MCF 10A (cell line): ENCODE measurements at places on chromosomes 3 and 15. TPM values are rescaled to one million over a fixed set of nuclear protein-coding genes. Genes with fewer than 3 reads are reported as not detected.
A peak's percentile ranks its signal among the peaks of the same experiment; 100 is the strongest.

DNA sequence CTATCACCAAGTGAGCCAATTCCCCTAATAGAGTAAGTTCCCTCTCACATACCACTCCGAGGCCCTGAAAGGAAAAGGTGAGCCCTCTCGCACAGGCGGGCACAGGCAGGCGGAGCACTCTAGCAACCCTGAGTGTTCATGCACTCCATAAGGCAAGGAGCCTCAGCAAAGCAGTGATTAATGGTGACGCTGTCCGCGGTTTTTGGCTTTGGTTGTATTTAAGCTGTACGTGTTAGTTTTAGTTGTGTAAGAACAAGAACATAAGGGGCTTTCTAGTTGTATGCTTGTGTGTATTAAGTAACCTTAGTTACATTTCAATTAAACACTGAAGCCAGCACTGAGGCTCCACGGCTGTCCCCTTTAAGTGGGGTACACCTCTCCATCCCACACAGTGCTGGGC, 33.1 kb downstream of the KLHL25 start:
- H3K4me3 ChIP-seq, result no peak overlapping the region
- no peak for DNase-seq
- H3K27me3 ChIP-seq, result no peaks in the 10 kb centered on the region
- H3K27ac ChIP-seq, result no peak overlapping the region

The NTRK3 gene
- not detected in 2 replicates for total RNA-seq

DNA sequence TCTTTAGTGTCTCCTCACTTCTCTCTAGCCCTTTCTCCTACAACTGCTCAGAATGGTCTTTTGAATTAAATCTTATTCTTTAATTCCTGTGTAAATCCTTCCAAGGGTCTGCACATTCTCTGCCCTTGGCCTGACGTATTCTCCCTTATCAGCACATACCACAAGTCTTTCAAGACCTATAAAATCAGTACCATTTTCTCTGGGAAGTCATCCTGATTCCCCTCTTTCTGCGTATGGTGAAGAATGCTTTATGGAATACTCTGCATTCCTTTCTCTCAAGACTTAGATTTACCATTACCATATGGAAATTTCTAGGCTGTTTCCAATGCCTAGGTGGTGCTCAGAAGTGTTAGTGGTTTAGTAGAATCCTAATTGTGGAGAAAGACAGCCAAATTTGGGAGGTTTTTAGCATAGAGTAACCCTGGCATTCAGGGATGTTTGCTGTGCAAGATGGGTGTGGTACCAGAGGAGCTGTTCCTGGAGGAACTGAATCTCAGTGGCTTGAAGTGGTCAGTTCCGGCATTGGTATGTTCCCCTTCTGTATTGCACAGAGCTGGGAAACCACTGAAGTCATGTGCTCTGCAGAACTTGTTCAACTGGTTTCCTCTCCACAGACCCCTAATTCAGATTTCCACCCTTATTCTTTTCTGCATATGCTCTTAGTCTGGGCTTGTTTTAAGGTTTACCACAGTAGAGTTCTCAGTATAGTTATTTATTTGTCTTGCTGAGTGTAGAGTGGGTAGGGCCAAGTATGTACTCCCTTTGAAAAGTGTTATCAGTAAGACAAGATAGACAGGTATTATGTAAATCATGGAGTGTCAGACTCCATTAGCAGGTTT, 24.5 kb downstream of the IQGAP1 start:
- H3K4me1 ChIP-seq, result peaks cover 57% of the 10 kb centered on the region
- H3K27ac ChIP-seq, result peak overlapping the region; percentile 65
- DNase-seq, result peak; percentile 46

The IQCH gene
- total RNA-seq, result 4.4 and 5.0 TPM in 2 replicates

- H3K27me3 ChIP-seq, result peaks cover 11% of the 10 kb centered on the region
- no peaks in the 10 kb centered on the region for H3K4me1 ChIP-seq
- no peak for DNase-seq
- H3K27ac ChIP-seq, result no peak overlapping the region
Observed at GRCh38 chr3:156642750-156643728, 31.4 kb upstream of the TIPARP start.

The ZNF660 gene
- total RNA-seq, result not detected in 2 replicates

- no peak overlapping the region for H3K27ac ChIP-seq
- peak; percentile 49 for DNase-seq
- H3K36me3 ChIP-seq, result no peaks in the 10 kb centered on the region
- no peak overlapping the region for H3K4me3 ChIP-seq
- peaks cover 5% of the 10 kb centered on the region for H3K4me1 ChIP-seq
Observed at GRCh38 chr3:36525115-36525801, 145.0 kb downstream of the STAC start.

The TM4SF4 gene
- total RNA-seq, result not detected in 2 replicates

DNA sequence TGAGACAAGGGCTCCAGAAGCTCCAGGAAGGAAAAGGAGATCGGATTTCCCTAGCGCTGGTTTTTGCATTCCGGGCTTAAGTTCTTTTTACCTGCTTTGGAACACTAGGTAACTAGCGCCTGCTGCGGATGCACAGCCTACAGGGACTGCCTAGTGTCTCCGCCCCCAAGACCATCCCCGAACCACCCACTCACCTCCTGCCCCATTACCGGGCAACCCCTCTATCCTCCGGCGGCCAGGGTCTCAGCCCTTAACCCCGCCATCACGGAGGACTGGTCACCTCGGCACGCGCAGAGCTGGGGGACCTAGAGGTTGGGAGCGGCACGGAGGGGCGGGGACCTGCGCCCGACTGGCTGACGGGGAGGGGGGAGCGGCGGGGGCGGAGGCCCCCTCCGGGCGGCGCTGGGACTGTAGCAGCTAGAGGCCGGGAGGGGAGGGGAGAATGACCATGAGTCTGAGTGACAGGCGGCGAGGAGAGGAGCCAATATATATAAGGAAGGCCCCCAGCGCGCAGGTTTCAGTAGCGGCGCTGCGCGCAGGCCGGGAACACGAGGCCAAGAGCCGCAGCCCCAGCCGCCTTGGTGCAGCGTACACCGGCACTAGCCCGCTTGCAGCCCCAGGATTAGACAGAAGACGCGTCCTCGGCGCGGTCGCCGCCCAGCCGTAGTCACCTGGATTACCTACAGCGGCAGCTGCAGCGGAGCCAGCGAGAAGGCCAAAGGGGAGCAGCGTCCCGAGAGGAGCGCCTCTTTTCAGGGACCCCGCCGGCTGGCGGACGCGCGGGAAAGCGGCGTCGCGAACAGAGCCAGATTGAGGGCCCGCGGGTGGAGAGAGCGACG, at the start of gene DLL4:
Gene DLL4 (plus strand): TSS at position 520 of the 839 bp plus-strand sequence. CDS start 329 bp downstream, outside the sequence.
- H3K36me3 ChIP-seq, result no peaks in the 10 kb centered on the region
- peak within 1 kb of the TSS; percentile 72 for H3K4me3 ChIP-seq
- DNase-seq, result peak; percentile 57
- no peak within 1 kb of the TSS for H3K27ac ChIP-seq
- H3K4me1 ChIP-seq, result peaks cover 13% of the 10 kb centered on the region

GRCh38 chr3:188505151-188505550, 351.2 kb downstream of the LPP start:
- H3K27me3 ChIP-seq, result no peaks in the 10 kb centered on the region
- peaks cover 8% of the 10 kb centered on the region for H3K4me1 ChIP-seq
- no peaks in the 10 kb centered on the region for H3K36me3 ChIP-seq
- no peak overlapping the region for H3K27ac ChIP-seq

GRCh38 chr3:152398495-152398894, 129.8 kb downstream of the MBNL1 start:
- no peak overlapping the region for H3K27ac ChIP-seq
- H3K36me3 ChIP-seq, result peaks cover 7% of the 10 kb centered on the region
- no peak overlapping the region for H3K4me3 ChIP-seq
- DNase-seq, result no peak
- peaks cover 41% of the 10 kb centered on the region for H3K4me1 ChIP-seq

The P2RY1 gene
- 0.28 and 0.49 TPM in 2 replicates for total RNA-seq

The UCN2 gene
- 1.5 and 3.8 TPM in 2 replicates for total RNA-seq

GRCh38 chr3:106103383-106103782, 234.6 kb upstream of the CBLB start:
- H3K4me3 ChIP-seq, result no peak overlapping the region
- no peak overlapping the region for H3K27ac ChIP-seq
- no peak for DNase-seq
- H3K27me3 ChIP-seq, result no peaks in the 10 kb centered on the region

DNA sequence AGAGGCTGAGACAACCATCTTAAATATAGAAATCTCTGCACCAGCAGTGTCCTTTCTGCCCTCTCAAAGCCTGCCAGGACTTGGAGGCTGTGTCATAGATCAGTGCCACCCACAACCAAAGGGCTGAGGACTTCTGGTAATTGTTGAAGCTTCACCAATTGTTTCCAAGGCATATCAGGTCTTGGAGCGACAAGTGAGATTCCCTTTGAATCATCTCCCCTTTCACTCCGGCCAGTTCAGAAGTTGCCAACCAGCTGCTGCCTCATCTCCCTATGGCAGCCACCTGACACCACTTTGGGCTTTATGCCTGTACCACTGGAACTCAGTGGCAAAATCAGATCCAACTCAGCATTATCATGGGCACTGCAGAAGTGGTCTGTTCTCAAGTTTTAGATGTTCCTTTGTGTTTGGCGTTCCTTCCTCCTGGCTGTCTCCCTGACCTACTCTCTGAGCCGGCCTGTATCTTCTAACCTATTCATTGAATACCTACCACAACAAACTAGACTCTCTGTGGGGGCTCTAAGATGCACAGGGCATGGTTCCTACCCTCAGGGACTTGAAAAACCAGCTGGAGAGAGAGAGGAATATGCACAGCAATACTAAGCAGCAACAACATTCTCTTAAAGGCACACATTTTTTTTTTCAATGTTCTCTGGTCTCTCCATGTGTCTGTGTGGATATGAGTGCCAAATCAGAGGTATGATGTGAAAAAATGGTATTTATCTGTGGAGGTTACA, 90.8 kb upstream of the PFN2 start:
- DNase-seq, result no peak
- no peak overlapping the region for H3K4me3 ChIP-seq
- H3K36me3 ChIP-seq, result no peaks in the 10 kb centered on the region
- H3K27me3 ChIP-seq, result peaks cover 6% of the 10 kb centered on the region
- peaks cover 7% of the 10 kb centered on the region for H3K4me1 ChIP-seq
- no peak overlapping the region for H3K27ac ChIP-seq

The SACM1L gene
- total RNA-seq, result 39.3 and 44.5 TPM in 2 replicates

The SLC6A1 gene
- total RNA-seq, result not detected in 2 replicates

GRCh38 chr15:54579855-54580254, 601.6 kb downstream of the UNC13C start:
- H3K36me3 ChIP-seq, result no peaks in the 10 kb centered on the region
- no peak overlapping the region for H3K27ac ChIP-seq
- H3K4me1 ChIP-seq, result no peaks in the 10 kb centered on the region

The DPPA4 gene
- total RNA-seq, result not detected in 2 replicates

DNA sequence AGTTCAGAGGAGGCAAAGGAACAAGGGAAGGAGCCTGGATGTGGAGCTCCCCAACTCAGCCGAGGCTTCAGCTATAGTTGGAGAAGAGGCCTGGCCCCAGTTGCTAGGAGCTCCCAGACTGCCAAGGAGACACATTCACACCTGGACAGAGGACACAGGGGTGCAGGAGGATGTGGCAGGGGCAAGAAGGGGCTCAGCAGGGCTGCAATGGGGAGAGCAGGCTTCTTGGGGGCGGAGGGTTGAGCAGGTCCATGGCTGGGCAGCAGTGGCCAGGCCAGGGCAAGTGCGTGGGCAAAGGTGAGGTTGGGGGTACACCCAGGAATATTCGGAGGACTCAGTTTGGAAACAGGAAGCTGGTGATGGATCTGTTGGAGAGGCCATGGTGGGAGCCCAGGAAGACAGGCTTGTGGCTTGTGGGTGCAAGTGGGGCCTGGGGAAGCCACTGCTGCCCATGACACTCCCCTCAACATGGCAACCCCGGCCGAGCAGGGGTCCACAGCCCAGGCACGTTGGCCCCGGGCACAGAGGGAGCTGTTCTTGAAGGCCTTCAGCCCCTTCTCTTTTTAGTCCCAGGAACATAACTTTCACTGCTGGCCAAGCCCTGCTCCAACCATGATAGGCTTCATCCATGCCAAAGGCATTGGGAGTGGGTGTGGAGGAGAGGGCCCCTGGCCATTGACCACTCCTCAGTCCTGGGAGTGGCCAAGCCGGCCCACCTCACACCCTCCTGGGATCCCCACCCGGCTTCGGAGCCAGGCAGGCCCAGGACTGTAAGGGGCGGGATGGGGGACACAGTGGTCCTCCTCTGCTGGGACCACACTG, 33.3 kb downstream of the TSPAN3 start:
- no peak overlapping the region for H3K27ac ChIP-seq
- DNase-seq, result no peak
- H3K27me3 ChIP-seq, result no peaks in the 10 kb centered on the region
- no peaks in the 10 kb centered on the region for H3K4me1 ChIP-seq

The SKOR1 gene
- 0.07 and 0.17 TPM in 2 replicates for total RNA-seq

- no peaks in the 10 kb centered on the region for H3K36me3 ChIP-seq
- DNase-seq, result no peak
- H3K27ac ChIP-seq, result no peak overlapping the region
- H3K27me3 ChIP-seq, result peaks cover 70% of the 10 kb centered on the region
- no peak overlapping the region for H3K4me3 ChIP-seq
- H3K4me1 ChIP-seq, result peaks cover 17% of the 10 kb centered on the region
Observed at GRCh38 chr15:97235611-97235985, 724.9 kb upstream of the ARRDC4 start.

The DNASE1L3 gene
- not detected in 2 replicates for total RNA-seq

The HTR3E gene
- total RNA-seq, result not detected in 2 replicates

DNA sequence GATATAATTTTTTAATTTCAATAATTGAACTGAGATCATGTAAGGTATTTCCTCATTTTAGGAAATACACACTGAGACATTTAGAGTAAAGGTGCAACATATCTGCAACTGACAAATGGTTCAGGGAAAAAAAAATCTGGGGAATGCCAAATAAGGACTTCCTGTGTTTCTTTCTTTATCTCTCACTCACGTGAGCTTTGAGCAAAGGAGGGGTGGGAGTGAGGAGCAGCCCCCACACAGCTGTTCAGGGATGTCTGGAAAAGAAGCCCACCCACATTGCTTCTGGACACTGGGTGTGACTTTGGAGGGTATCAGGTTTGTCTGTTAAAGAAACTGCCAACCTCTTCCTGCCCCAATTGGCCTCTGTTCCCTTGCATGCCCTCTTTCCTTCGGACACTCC, 5.6 kb upstream of the TP63 start:
- H3K27ac ChIP-seq, result no peak overlapping the region
- no peaks in the 10 kb centered on the region for H3K27me3 ChIP-seq
- no peak for DNase-seq
- peaks cover 17% of the 10 kb centered on the region for H3K4me1 ChIP-seq
- peaks cover 6% of the 10 kb centered on the region for H3K36me3 ChIP-seq
